ENCODE measurements at places on chromosomes 2 and 18. TPM values are rescaled to one million over a fixed set of nuclear protein-coding genes. Genes with fewer than 3 reads are reported as not detected.

DNA sequence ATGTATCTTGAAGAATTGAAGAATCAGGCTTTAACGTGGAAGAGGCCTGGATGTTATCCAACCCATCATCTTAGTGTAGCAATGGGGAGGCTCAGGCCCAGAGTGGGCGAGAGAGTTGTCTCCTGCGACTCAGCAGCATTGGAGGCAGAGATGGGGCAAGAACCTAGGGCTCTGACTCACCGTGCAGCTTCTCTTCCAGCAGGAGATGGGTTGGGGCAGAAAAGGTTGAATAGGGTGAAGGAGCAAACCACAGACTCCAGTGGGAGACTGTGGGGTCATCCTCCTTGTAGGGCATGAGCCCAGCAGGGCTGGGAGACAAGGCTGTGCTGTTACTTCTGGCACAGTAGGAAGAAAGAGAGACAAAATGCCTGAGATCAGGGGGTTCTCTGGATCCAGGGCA is 1.4 kb downstream of the IL36RN start:
- H3K27ac ChIP-seq, result no peak overlapping the region
- H3K27me3 ChIP-seq, result peaks cover 7% of the 10 kb centered on the region
- no peaks in the 10 kb centered on the region for H3K4me1 ChIP-seq
- no peak overlapping the region for H3K4me3 ChIP-seq
- no peak for DNase-seq

DNA sequence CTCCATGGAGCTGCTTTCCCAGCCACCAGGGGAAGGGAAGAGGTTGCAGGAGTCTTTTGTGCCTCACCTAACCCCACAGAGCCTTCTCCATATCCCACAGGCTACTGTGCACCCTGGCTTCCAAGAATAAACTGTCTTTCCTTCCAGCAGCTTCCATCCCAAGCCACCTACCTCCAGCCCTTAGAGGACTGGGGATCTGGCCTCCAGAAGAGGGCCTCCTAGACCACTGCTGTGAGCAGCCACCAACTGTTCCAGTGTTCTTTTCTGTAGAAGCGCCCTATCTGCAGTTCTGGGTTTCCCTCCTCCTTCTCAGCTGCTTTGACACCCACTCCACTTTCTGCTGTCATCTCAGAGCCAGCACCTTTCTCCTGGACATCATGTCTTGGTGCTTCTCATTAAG is 30.7 kb upstream of the REG3G start:
- H3K4me1 ChIP-seq, result no peaks in the 10 kb centered on the region
- no peaks in the 10 kb centered on the region for H3K36me3 ChIP-seq
- H3K27ac ChIP-seq, result no peak overlapping the region
- peaks cover 8% of the 10 kb centered on the region for H3K27me3 ChIP-seq
- no peak overlapping the region for H3K4me3 ChIP-seq

GRCh38 chr2:215532844-215533243 is 97.0 kb upstream of the FN1 start:
- no peaks in the 10 kb centered on the region for H3K36me3 ChIP-seq
- H3K27ac ChIP-seq, result no peak overlapping the region
- H3K27me3 ChIP-seq, result peaks cover 6% of the 10 kb centered on the region
- H3K4me3 ChIP-seq, result no peak overlapping the region

- no peak for DNase-seq
- H3K36me3 ChIP-seq, result no peaks in the 10 kb centered on the region
- H3K4me3 ChIP-seq, result no peak overlapping the region
- no peaks in the 10 kb centered on the region for H3K27me3 ChIP-seq
Measured at GRCh38 chr2:143070704-143071103, 58.5 kb upstream of the ARHGAP15 start.

- no peaks in the 10 kb centered on the region for H3K36me3 ChIP-seq
- no peak for DNase-seq
- no peak overlapping the region for H3K4me3 ChIP-seq
- H3K4me1 ChIP-seq, result no peaks in the 10 kb centered on the region
- no peak overlapping the region for H3K27ac ChIP-seq
Measured at GRCh38 chr18:10463096-10463495, 8.7 kb downstream of the APCDD1 start.

DNA sequence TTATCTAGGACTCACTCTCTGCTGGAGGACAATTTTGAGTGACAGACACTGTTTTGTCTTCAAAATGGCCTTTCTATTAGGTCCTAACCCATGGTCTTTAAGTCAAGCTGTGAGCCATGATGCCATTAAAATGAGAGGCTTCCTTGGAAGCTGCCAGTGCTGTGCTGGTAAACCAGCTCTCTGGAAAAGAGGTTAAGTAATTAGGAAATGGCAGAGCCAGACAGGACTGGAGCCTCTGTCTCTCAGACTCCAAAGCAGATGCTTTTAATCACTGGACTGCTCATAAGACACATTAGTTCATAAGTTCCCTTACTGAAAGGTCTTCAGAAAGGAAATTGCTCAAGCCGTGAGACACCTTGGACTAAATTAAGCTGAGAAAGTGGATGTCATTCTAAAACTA is 25.8 kb upstream of the LHCGR start:
- no peaks in the 10 kb centered on the region for H3K4me1 ChIP-seq
- H3K27me3 ChIP-seq, result no peaks in the 10 kb centered on the region
- H3K36me3 ChIP-seq, result no peaks in the 10 kb centered on the region
- DNase-seq, result no peak

- DNase-seq, result no peak
- H3K27ac ChIP-seq, result no peak overlapping the region
- no peak overlapping the region for H3K4me3 ChIP-seq
- no peaks in the 10 kb centered on the region for H3K4me1 ChIP-seq
Measured at GRCh38 chr2:191931329-191931728, 84.4 kb upstream of the CAVIN2 start.

- DNase-seq, result no peak
- peaks cover 89% of the 10 kb centered on the region for H3K27me3 ChIP-seq
- peaks cover 2% of the 10 kb centered on the region for H3K36me3 ChIP-seq
- no peak overlapping the region for H3K27ac ChIP-seq
- no peak overlapping the region for H3K4me3 ChIP-seq
Measured at GRCh38 chr2:20660506-20661420, 6.2 kb upstream of the GDF7 start.

DNA sequence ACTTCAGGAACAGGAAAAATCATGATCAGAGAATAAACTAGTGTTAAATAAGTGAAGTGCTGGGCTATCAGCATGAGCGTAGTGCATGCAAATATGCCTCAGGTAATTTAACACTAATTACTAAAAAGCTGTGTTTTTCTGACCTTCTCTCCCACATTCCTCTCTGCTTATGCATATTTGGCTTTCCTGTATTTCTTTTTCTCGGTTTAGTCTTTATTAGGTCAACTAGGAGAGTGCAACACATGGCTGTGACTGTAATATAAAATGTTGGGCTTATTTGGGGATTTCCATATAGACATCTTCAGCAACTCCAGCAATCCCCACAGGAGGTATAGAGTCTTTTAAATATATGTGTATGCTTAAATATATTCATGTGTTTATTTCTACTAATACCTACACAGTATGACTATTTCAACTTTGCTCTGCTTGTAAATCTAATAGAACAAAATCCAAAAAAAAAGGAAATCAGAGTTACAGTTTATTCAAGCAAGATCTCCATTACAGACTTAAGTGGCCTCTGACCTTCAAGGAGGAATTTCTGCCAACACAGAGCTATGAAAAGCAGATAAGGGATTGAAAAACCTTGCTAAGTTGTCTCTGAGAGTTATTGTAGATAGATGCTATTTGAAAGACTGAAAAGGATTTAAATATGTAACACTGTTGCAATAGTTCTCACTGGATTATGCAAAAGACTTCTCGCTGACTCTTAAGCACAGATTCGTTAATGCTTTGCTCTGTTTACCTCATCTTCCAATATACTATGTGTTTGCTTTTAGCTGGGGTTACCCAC is 359.5 kb upstream of the RGPD4 start:
- no peaks in the 10 kb centered on the region for H3K36me3 ChIP-seq
- no peaks in the 10 kb centered on the region for H3K4me1 ChIP-seq
- H3K27me3 ChIP-seq, result no peaks in the 10 kb centered on the region
- H3K4me3 ChIP-seq, result no peak overlapping the region
- no peak overlapping the region for H3K27ac ChIP-seq

DNA sequence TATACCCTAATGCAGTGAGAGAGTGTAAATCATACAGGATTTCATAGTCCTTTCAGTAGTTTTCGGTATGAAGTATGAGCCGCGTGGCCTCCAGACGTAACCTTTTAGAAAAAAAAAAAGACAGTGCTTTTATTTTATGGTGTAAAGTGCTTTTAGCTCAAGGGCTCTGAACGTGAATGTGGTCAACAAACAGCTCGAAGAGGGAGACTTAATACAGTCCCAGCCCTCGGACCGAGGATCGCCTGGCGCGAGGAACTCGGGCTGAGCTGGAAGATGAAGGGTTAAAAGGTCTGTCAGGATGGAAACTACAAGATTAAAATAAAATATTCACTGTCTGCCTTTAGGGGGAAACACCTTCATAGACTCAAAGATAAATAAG is 4.0 kb upstream of the BCL11A start:
- H3K27ac ChIP-seq, result no peak overlapping the region
- peak overlapping the region; percentile 94 for H3K4me3 ChIP-seq
- no peaks in the 10 kb centered on the region for H3K36me3 ChIP-seq
- DNase-seq, result no peak
- peaks cover 58% of the 10 kb centered on the region for H3K27me3 ChIP-seq

DNA sequence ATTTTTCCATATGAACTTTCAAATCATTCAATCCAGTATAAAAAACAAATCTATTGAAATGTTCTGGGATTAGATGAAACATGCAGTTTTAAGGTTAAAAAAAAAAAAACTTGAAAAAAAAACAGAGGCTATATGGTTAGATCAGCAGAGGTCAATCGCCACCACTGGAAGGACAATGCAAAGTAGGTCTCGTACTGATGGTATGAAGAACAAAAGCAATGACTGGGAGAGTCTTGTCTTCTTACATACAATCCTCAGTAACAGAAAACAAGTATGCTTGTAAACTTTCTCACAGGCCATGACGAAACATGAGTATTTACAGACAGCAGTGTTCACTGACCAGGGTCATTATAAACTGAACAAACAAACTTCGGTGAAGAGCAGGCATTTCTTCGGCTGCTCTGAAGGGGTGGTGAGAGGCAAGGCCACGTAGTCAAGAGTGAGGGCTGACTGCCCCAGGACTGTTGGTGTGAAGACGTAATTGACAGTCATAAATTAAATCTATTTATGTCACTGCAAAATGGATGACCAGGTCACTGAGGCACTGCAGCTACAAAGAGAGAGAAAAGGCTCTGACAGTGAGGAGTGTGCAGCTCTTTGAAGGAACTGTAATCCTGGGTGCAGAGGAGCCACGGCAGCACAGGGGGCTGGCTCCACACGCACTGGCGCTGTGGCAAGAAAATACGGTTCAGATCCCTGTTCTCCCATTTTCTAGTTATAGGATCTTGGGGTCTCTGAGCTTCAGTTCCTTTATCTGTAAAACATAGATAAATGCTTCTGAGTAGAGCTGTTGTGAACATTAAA is 60.0 kb downstream of the NXPH2 start:
- peaks cover 2% of the 10 kb centered on the region for H3K36me3 ChIP-seq
- no peak overlapping the region for H3K27ac ChIP-seq
- DNase-seq, result no peak
- H3K4me3 ChIP-seq, result no peak overlapping the region

- H3K27ac ChIP-seq, result no peak overlapping the region
- no peaks in the 10 kb centered on the region for H3K36me3 ChIP-seq
- peaks cover 11% of the 10 kb centered on the region for H3K27me3 ChIP-seq
Measured at GRCh38 chr2:55165626-55166025, 66.5 kb downstream of the CLHC1 start.

GRCh38 chr2:184756885-184757284 is 158.6 kb downstream of the ZNF804A start:
- H3K36me3 ChIP-seq, result no peaks in the 10 kb centered on the region
- H3K27me3 ChIP-seq, result no peaks in the 10 kb centered on the region
- H3K27ac ChIP-seq, result no peak overlapping the region
- no peak overlapping the region for H3K4me3 ChIP-seq

GRCh38 chr2:37570773-37571586 is 100.5 kb downstream of the CDC42EP3 start:
- no peaks in the 10 kb centered on the region for H3K27me3 ChIP-seq
- no peak overlapping the region for H3K27ac ChIP-seq
- H3K4me3 ChIP-seq, result no peak overlapping the region
- DNase-seq, result no peak

- DNase-seq, result no peak
- H3K36me3 ChIP-seq, result no peaks in the 10 kb centered on the region
- no peaks in the 10 kb centered on the region for H3K4me1 ChIP-seq
- no peak overlapping the region for H3K27ac ChIP-seq
Measured at GRCh38 chr2:238580486-238580885, 153.8 kb downstream of the ASB1 start.

DNA sequence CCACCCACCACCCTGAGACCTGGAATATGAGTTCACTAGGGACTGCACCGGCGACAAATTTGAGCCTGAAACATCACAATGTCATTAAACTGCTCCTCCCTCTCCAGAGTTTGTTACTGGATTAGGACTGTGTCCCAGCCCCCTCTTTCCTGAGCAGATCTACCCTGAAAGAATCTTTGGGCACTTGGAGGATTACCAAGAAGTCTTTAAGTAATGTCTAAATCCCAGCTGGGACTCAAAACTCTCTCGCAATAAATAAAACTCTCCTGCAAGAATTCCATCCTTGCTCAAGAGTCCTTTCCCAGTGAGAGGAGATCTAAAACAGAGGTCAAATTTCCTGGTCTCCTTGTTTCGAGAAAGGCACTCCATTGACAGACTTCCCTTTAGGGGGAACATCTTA is 20.9 kb downstream of the GKN2 start:
- no peaks in the 10 kb centered on the region for H3K36me3 ChIP-seq
- peaks cover 4% of the 10 kb centered on the region for H3K4me1 ChIP-seq
- H3K4me3 ChIP-seq, result no peak overlapping the region
- DNase-seq, result no peak
- H3K27me3 ChIP-seq, result peaks cover 25% of the 10 kb centered on the region
- H3K27ac ChIP-seq, result no peak overlapping the region

- H3K36me3 ChIP-seq, result peaks cover 2% of the 10 kb centered on the region
- H3K27me3 ChIP-seq, result peaks cover 7% of the 10 kb centered on the region
- DNase-seq, result no peak
- H3K4me3 ChIP-seq, result peak overlapping the region; percentile 74
Measured at GRCh38 chr2:3126911-3127621, 250.6 kb downstream of the EIPR1 start.

DNA sequence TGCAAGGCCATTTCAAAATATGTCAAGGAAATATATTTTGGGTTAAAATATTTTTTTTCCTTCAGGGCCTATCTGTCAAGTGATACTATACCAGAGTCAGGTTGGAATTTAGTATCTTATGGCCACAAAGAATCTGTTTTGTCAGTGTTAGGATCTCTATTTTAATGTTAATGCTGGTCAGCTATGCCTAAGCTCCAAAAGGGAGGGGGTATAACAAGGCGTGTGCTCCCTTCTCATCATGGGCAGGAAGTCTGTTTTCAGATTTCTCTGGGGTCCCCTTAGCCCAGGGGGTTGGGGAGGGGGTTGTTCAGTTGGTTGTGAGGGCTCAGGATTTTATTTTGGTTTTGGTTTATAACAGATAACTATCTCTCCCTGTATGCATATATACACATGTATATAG is 126.4 kb downstream of the TMEM163 start:
- H3K36me3 ChIP-seq, result no peaks in the 10 kb centered on the region
- no peak overlapping the region for H3K27ac ChIP-seq
- DNase-seq, result no peak
- H3K4me1 ChIP-seq, result no peaks in the 10 kb centered on the region
- H3K27me3 ChIP-seq, result no peaks in the 10 kb centered on the region

TDRD15 gene
- total RNA-seq, result 0.13 TPM

CCDC150 gene
- 1.7 TPM for total RNA-seq

SERPINB8 gene
- total RNA-seq, result 6.7 TPM

CXCR4 gene
- 1,429 TPM for total RNA-seq

RPL37A gene
- total RNA-seq, result 3,101 TPM

ARHGAP28 gene
- not detected for total RNA-seq

TMEM214 gene
- total RNA-seq, result 42.4 TPM

TMEFF2 gene
- not detected for total RNA-seq

TMEM169 gene
- total RNA-seq, result 1.6 TPM
